Putamen (tissue), 1 donor: ENCODE measurements at places on chromosomes 5 and 9.
A peak's percentile ranks its signal among the peaks of the same experiment; 100 is the strongest.

- peak; percentile 50 for DNase-seq
Measured at GRCh38 chr9:87445646-87446045, 52.0 kb upstream of the DAPK1 start.

DNA sequence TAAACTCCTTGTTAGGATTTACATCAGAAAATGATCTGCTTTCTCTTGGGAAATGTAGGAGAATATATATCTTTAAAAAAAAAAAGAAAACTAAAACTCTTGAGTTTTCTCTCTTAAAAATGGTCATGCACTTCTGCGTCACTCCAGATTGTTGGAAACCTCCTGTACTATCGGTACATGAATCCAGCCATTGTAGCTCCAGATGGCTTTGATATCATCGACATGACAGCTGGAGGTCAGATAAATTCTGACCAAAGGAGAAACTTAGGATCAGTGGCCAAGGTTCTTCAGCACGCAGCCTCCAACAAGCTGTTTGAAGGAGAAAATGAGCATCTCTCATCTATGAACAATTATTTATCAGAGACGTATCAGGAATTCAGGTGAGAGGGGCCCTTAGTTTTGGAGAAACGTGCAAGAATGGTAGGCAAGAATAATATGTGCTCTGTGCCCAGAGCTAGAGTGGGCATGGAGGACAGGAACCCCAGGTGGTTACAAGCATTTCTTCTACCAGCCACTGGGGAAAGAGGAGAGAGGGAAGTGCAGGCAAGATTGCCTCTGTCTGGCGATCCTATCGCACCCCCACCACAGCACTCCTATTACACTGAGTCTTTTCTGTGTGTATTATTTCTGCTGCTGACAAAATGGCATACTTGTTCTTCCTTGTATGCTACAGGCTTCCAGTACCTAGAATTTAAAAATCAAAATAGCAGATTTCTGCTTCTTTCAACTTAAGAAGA, 41.4 kb upstream of the F2R start:
- no peak for DNase-seq

DNA sequence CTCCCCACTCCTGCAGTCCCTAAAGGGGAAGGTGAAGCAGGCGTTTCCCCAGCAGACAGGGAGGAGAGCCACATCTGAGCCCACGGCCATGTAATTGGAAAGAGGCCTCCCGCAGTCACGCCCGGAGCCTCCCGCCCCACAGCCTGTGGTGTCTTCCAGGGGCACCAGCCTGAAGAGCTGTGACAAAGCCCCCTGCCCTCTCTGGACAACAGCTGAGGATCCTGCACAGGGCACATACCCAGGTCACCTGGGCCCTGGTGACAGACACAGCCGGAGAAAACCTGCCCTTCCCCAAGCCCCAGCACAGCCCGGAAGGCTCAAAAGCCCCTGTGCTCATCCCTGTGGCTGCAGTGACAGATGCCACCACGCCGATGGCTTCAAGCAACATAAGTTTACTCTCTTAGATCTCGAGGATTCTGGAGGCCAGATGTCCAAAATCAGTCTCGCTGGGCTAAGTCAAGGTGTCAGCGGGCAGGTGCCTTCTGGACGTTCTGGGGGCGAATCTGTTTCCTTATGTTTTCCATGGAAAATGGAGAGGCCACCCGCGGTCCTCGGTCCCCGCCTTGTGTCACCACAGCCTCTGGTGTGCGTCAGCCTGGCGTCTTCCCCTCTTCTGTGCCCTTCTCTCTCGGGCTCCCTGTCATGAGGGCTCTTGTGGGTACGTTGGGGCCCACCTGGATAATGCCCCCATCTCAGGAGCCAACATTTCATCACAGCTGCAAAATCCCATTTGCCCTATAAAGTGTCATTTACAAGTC, 71.5 kb downstream of the PSMB7 start:
- DNase-seq: no peak

DNA sequence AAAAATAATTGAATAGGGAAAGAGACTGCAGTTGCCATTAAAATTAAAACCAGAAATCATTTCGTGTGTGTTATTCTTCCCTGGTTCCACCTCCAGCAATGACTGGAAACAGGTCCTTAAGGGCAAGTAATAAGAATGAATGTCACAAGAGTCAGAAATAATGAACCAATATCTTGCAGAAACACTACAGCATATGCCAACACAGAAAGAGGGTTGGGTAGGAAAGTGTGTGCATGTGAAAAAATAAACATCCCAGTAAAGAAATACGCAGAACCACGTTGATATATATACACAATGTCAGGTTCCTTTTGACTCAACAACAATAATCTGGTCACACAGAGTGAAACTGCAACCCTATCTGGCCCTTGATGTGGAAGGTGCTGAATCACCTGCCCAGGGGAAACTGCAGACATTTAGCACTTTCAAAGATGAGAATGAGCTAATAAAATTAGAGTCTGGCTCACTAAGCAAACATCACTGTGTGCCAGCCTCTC, 15.0 kb downstream of the HMHB1 start:
- DNase-seq: no peak

DNA sequence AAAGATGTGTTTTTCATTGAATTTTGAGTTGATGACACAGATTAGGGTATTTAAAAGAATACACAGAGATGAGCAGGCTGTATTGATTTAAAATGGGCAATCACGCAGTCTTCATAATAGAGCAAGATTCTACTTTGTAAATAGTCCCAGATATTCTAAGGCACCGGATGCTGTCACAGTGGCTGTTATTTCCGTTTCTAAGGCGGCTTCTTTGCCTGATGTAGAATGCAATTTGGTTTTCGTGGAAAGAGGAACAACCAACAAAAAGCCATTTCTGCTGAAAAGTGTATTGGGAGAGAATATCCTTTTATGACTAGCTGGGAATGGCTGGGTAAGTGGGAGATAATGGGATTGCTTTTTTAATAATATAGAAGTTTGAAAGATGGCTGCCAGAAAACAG, 17.5 kb downstream of the PRKACG start:
- no peak for DNase-seq

DNA sequence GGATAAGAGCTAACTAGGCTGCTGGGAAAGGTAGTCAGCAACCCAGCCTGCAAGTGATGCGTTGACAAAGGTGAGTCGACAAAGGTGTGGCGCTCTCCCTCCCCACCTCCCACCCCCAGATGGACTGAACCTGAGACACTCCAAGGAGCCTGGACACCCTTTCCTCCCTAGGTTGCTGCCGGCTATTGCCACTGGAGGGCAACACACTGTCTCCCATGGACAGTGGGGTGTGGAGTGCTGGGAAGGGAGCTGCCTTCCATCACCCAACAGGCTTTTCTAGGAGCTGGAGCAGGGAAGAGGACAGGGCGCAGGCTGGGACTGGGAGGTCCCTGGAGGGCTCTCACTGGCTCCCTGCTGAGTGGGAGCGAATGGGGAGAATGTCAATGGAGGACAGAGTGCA, 75.4 kb upstream of the ARAP3 start:
- no peak for DNase-seq

DNA sequence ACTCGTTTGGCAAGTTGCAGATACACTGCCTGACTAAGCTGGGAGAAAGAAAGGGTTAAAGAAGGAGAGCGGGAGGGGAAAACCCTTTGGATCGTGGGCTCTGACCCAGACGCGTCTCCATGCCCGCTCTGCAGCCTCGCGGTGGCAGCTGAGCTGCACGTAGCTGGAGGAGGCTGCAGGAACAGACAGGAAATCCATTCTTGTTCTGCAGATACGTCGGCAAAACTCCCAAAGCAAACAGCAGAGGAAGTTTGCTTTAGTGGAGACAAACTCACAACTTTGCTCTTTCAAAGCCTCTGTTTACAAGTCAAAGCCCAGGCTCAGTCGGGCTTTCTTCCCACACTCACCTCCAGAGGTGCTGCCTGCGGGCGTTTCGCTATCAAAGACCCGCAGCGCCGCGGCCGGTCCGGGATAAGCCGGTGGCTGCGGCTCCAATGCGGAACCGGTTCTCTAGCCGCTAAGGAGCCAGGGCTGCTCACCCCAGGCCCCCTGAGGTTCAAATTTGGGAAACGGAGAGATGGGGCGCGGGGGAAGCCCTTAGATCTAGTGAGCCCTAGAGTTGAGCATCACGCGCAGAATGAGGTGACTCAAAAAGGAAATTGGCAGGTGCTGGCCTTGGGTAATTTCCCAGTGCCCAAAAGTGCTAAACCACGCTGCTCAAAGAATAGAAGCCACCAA, 60.7 kb downstream of the MAT2B start:
- DNase-seq: no peak

DNA sequence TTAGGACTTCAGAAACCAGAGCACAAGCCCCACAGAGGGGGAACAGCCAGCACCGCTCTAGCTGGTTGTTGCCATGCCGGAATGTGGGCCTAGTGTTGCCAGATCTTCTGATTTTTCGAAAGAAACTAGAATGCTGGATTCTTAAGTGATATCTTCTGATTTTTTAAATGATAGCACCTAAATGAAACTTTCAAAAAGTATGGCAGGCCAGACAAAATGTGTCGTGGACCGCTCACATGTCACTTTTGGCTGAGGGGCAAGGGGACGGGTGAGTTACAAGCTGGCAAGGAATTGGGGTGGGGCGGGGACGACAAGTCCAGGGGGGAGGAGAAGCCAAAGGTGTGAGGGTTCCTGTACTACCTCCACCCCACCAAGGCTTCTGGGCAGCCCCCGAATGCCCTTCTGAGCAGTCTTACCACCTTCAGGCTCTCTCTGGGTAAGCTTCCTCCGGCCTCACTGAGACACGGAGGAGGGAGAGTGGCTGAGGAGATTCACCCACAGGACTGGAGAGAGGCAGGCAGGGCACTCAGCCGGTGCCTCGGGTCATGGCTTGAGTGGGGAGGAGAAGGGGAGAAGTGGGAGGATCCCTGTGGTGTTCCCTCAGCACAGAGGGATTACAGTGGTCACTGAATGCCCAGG, 10.3 kb downstream of the B4GALT7 start:
- no peak for DNase-seq

DNA sequence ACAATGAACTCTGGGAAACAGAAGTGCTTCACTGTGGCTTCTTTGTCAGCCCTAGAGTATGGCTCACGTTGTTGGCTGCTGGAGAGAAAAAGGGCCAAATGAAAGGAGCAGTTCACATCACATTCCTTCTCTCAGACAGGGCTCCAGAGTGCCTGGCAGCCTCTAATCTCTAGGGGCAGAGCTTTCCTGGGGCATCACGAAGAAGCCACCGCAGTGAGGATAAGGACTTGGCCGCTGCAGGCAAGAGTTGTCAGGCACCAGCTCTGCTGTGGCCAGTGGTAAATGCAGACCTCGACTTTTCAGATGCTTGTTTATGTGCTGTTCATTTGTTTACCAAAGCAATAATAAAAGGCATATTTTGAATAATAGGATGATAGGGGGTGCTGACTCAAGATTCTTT, 227.2 kb downstream of the ICE1 start:
- no peak for DNase-seq

- no peak for DNase-seq
Measured at GRCh38 chr9:97918611-97919010, 3.7 kb downstream of the TRMO start.

GRCh38 chr5:133970325-133970909, 2.0 kb upstream of the C5orf15 start:
- DNase-seq: no peak

GRCh38 chr5:176662371-176663333, 15.4 kb downstream of the TSPAN17 start:
- no peak for DNase-seq

DNA sequence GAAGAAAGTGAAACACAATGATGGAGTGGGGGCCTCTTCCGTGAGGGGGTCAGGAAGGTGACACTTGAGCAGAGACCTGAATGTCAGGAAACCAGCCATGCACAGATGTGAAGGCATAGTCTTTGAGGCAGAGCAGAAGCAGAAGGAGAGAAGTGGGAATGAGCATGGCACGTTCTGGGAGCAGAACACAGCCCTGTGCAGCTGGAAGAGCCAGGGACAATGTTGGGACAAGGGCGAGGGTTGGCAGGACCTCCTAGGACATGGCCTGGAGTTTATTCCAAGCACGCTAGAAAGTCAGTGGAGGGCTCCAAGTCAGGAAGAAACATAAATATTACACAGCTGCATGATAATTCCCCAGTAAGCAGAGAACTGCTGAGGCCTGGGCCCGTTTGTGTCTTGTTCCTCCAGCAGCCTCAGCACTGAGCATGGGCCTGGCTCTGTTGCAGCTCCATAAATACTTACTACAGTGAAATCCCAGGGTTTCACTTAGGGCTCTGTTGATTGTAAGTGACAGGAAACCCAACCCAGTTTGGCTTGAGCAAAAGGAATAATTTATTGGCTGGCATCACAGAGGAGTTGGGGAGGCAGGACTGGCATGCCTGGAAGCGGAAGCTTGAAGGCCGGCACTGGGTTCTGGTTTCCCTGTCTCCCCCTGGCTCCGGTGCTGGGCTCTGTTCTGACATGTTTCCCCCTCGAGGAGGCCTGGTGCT, 66.2 kb downstream of the MVB12B start:
- no peak for DNase-seq

DNA sequence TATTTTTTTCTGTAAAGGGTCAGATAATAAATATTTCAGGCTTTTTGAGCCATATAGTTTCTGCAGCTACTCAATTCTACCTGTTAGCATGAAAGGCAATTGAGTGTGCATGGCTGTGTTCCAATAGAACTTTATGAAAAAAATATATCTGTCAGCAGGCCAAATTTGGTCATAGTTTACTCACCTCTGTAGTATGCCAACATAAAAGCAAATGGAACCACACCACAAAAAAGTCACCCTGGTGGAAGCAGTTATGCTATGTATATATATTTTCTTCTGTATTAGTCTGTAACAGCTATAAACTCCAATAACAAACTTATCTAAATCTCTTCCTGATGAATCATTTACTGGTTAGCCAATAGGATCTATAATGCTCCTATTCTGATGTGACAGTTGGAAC, 3.4 kb downstream of the SLC38A9 start:
- DNase-seq: no peak

DNA sequence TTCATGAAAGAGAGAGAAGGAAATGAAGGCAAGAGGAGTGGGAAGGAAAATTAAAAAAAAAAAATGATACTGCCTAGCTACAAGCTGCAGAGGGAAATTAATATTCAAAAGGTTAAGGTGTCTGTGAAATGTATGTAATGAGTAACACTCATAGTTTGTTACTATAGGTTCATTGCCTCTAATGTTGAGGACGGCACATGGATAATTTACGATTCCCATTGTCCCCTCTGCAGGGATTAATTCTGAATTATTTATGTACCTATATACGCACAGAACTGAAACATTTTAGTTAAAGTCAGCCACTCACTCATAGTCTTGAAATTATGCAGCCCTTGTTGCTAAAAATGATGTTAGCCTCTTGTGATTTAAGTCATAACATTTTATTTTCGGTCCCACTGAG, 869.1 kb downstream of the NR2F1-AS1 start:
- no peak for DNase-seq

GRCh38 chr9:80867731-80868130, 821.6 kb downstream of the TLE1 start:
- DNase-seq: no peak

GRCh38 chr5:74822288-74822687, 43.9 kb downstream of the FAM169A start:
- no peak for DNase-seq

DNA sequence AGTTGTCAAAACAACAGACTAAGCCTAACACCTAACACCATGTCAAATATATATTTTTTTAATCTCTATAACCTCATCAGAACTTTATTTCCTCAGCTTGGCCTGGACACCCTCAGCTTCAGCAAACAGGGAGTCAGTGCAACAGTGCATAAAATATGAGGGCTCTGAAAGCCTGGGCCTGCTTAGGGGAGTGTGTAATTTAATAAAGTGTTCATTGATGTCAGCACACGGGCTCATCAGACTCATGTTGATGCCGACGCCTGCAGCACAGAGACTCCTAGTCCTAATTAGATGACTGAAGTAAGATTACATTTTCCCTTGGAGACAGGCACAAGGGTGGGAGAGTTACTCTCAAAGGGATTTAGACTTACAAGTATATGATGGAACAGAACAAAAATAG, 37.8 kb downstream of the CDH10 start:
- peak; percentile 7 for DNase-seq
